Inflammatory macrophage treated with lipopolysaccharide for 1 hour (primary cell): ENCODE measurements at places on chromosomes 6 and 20.
A peak's percentile ranks its signal among the peaks of the same experiment; 100 is the strongest.

- no peak for DNase-seq
Observed at GRCh38 chr6:158512809-158513208, 47.1 kb upstream of the TMEM181 start.

DNA sequence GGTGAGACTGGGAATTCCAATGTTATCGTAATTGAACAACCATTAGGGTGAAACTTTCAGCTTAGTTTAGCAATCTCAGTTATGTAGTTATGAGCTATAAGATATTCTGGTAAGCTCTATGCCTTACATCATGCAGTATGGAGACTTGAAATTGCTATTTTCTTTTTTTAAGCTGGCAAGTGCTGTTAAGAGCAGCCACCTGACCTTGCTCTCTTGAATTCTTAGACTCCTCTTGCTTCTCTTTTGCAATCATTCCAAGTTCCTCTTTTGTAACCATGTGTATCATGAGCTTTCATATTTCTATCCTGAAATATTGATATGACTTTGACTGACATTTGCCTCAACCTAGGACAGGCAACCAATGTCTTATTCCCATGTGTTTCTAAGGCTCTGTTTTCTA, 446.3 kb upstream of the SLC35B3 start:
- DNase-seq: peak; percentile 76

DNA sequence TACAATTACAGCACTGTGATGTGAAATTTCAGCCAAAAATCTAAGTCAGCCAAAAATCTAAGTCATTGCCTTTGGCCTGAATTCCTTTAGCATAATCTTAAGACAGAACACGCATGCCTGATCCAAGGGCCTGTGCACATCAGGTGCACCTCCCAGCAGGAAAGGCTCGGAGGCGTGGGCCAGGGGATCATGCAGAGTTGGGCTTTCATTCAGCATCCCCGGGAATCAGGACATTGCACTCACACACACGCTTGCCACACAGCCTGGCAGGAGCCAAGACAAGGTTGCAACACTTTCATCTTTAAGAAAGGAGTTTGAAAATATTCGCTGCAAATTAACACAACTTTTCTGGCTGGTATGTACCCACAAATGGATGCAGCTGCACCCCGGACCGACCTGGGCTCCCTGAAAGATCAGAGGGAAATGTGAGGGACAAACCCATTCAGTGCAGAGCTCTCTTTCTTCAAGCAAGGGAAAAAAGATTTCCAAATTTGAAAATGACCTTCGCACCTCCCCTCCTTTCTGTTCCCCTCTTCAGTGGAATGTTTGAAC, 48.8 kb downstream of the ERMARD start:
- DNase-seq: no peak

DNA sequence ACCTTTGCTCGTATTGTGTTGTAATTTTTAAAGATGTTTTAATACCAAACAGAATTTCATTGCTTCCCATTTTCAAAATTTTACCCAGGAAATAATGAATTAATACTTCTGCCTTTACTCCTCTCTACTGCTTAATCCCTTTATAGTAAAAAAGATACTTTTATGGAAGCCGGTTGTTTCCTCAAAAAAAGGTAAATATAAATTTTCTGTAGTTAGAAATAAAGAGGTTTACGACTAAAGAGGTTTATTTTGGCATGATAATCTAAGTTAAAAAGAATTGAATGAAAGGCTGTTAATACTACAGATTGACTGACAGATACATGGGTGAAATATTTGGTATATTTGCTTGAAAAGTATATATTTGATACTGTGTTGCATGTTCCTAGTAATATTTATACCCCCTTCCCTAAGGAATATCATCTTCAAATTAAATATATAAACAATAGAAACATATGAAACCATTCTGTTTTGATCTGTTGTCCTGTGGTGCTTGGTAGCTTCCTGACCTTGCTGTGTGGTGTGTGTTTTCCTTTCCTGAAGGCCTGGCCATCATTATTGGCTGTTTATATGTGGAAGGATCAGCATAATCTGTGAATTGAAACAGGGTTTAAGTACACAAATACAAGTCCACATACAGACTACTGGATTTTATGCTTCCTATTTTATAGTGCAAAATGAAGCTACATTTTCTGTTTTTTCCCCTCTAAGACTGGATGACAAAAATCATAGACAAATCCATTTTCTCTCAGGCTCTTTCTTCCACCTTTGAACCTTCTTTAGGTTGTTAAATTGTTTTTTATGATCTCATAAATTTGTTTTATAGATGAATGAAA, 2.3 kb downstream of the LIN28B start:
- DNase-seq: no peak

- DNase-seq: no peak
Observed at GRCh38 chr6:140130074-140130473, 755.6 kb upstream of the CITED2 start.

GRCh38 chr6:8837343-8837742, 402.0 kb upstream of the SLC35B3 start:
- no peak for DNase-seq

DNA sequence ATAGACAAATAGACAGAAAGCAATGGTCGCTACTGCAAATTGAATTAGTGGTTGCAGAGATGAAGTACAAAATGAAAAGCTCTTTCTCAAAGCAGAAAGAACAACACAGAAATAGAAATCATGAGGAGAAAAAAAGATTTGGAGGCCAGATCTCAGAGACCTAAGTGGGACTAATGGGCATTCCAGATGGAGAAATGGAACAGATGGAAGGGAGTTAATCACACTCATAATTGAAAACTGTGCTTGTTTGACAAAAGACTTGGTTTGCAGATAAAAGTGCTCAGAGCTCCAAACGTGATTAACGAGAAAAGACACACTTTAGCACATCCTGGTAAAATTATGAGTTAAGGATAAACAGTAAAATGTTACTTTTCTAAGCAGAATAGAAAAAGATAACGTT, 58.1 kb upstream of the SNRPB2 start:
- DNase-seq: no peak

GRCh38 chr6:21847711-21848480, 254.3 kb downstream of the SOX4 start:
- DNase-seq: no peak

DNA sequence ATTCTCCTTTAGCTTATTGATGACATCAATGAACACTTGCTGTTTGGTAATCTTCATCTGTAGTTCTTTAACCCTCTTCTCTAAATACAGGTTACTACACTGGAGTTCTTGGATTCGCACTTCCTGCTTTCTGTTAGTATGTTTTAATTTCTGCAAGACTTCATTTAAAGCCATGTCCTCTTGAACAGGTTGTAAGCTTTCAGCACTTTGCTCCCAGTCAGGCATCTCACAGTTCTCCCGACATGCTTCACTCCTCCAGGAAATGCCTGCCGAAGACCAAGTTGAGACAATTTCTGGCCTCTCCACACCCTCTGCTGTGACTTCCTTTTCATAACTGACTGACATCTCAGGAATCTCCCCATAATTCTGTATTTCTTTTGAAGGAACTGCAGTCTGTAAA, 15.8 kb downstream of the CAGE1 start:
- DNase-seq: peak; percentile 26

GRCh38 chr6:70474751-70475150, 61.4 kb downstream of the FAM135A start:
- DNase-seq: no peak

DNA sequence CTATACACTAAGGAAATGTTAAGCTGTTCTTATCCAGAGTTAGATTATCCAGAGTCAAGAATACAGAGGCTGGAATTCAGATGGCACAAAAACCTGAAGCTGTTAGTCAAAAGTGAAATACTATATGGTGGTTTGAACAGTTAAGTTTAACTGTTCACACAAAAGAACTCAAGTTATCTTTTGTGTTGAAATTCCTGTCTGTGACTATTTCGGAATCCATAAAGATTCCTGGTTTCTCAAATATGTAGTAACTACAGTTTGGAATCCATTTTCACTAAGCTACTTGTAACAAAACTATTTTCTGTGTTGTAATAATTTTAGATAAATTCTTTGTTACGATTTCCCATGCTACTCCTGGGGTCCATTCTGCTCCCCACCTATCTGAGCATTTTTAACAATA, 24.5 kb downstream of the FIG4 start:
- no peak for DNase-seq

GRCh38 chr6:13462458-13463327, 24.7 kb downstream of the GFOD1 start:
- no peak for DNase-seq

DNA sequence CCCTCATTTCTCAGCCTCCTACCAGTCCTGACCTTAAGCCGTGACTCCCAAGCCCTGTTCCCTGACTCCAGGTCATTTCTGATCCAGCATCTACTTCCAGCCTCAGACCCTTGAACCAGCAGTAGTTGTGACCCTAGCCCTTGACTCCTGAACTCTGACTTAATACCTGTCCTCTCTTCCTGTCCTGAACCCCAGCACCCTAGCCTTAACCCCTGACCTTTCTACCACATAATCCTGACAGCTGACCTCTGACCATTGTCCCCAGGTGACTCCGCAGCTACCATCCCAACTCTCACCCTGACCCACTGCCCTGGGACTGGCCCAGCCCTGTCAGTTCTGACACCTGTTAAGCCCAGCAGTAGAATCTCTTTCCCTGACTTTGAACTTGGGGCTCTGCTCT, 42.1 kb downstream of the MYH7B start:
- no peak for DNase-seq

DNA sequence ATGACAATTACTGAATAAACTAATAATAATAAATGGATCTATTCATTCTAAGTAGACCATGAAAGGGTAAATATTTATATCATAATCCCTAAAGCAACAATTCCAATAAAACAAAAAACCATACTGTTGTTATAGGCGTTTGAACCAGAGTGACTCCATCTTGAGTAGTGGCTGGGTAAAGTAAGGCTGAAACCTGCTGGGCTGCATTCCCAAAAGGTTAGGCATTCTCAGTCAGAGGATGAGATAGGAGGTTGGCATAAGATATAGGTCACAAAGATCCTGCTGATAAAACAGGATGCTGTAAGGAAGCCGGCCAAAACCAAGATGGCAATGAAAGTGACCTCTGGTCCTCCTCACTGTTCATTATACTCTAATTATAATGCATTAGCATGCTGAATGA, 8.3 kb downstream of the OR2H1 start:
- no peak for DNase-seq

GRCh38 chr6:42526616-42527015, 37.2 kb upstream of the UBR2 start:
- DNase-seq: no peak

GRCh38 chr20:48722002-48722731, 105.6 kb downstream of the PREX1 start:
- DNase-seq: peak; percentile 58

GRCh38 chr6:128358244-128358776, 162.1 kb downstream of the PTPRK start:
- no peak for DNase-seq

- DNase-seq: no peak
Observed at GRCh38 chr6:92431502-92431901, 987.9 kb downstream of the EPHA7 start.

DNA sequence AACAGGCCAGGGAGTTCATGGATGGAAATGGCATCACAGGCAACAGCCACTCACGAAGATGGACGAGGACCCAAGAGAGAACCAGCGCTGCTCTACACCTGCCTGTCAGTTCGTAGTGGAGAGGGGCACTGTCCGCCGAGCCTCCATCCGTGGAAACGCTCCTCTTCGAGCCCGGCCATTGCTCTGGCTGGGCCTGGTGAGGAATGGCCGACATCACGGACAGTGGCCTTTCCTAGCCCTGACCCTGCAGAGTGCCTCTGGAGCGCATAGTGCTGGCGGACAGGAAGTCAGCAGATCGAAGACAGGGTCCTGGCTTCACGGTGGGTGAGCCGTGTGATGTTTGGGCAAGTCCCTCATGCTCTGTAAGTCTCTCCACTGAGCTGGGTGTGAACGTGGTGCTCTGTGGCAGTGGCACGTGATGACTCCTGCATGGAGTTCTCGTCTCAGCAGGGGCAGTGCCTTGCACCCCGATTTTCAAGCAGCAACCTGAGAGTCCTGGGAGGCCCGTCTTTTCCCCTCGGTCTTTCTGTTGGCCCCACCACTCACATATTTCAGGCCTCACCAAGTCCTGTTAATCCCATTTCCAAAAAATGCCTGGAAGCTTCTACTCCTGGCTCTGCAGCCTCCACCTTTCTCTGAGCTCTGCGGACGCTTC, 214.4 kb downstream of the ERMARD start:
- DNase-seq: no peak

GRCh38 chr6:153437193-153437592, 306.1 kb upstream of the RGS17 start:
- DNase-seq: no peak

- peak; percentile 52 for DNase-seq
Observed at GRCh38 chr6:7108964-7109836, 1.4 kb downstream of the RREB1 start.

DNA sequence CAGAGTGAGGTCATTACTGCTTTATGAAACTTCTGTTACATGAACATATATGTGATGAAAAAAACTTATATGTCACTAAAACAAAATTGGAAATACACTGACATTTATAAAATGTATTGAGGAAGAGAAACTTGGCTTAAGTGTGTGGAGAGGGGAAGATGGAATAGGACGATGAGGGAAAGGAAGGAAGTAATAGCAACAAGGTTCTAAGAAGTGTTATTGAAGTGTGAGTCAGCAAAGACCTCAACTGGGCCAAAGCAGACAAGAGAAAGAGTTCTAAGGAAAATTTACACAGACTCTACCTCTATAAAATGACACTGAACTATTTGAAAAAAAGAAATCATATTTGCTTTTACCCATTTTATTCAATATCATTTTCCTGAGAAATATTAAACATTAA, 38.3 kb downstream of the SNX3 start:
- DNase-seq: peak; percentile 31

DNA sequence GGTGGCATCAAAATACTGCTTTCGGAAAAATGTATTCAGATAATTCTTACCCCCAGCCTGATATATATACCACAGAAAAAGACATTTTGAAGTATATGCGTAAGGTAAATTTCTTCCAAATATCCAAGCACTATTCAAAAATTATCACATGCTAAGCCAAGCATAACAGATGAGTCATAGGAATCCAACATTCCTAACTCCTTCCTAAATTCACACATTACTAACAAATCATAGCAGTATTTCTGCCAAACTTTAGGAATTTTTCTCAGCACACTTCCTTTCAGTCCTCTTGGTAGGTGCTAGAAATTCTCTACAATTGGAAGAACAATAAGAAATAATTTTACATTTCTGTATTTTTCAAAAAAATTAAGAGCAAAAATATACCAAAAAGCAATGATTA, 417.5 kb downstream of the EYS start:
- DNase-seq: no peak

GRCh38 chr6:13384966-13385365, 56.6 kb upstream of the TBC1D7 start:
- DNase-seq: no peak

GRCh38 chr6:73978330-73978729, 282.3 kb downstream of the CD109 start:
- DNase-seq: no peak

GRCh38 chr6:27281105-27281539, 31.0 kb downstream of the POM121L2 start:
- DNase-seq: no peak

DNA sequence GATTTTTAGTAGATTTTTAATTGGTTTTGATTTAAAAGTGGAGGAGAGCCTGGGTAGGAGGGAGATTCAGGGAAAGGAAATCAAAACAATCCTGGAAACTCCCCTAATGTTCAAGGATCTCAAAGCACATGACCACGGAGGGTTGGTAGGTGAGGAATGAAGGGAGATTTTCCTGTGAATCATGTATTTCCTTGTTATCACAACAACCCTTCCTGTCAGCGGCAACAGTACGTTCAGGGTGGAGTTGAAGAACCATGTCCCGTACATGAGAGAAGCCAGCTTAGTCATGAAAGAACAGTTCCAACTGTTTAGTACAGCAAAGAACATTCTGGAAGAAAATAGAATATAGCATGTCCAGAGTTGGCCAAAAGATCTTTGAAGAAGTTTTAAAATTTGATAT, 79.4 kb upstream of the SCAF8 start:
- peak; percentile 79 for DNase-seq

- DNase-seq: no peak
Observed at GRCh38 chr20:48828734-48829460, 1.1 kb upstream of the PREX1 start.
